ENCODE measurements at places on chromosomes 4 and X.

DNA sequence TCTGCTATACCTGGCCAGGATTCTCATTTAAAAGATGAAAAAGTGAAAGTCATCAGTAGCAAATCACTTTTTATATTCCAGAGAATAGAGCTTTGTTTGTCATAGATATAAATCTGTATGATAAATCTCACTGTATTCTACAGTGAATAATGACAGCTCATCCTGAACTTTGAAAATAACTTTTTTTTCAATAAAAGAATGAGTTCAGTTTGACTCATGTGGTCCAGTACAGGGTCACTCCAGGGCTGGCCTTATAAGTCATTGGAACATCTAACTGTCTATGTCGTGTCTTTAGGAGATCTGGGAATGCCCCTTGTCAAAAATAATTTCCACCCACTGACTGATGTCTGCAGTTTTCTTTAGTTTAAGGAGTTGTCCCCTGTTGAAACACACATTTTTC is 18.5 kb upstream of the CXCL8 start:
- DNase-seq, result no peak

GRCh38 chr4:112031712-112032328 is 113.4 kb upstream of the FAM241A start:
- peak; percentile 51 for DNase-seq

- DNase-seq, result peak; percentile 78
Measured at GRCh38 chr4:95181243-95181995, 367.4 kb downstream of the UNC5C start.

DNA sequence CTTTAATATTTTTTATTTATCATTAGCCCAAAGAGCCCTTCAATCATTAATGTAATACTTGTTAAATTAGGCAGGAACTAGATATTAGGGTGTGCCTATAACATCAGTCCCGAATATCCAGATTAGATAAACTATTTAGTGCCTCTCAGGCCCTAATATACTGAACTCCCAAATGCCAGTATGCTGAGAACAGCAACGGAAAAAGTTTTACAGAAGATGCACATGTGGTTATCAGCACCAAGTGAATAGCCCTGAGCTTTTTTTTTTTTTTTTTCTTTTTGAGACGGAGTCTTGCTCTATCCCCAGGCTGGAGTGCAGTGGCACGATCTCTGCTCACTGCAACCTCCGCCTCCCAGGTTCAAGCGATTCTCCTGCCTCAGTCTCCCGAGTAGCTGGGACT is 13.0 kb upstream of the ELF2 start:
- DNase-seq, result no peak

- no peak for DNase-seq
Measured at GRCh38 chr4:4416981-4417380, 30.1 kb downstream of the NSG1 start.

DNA sequence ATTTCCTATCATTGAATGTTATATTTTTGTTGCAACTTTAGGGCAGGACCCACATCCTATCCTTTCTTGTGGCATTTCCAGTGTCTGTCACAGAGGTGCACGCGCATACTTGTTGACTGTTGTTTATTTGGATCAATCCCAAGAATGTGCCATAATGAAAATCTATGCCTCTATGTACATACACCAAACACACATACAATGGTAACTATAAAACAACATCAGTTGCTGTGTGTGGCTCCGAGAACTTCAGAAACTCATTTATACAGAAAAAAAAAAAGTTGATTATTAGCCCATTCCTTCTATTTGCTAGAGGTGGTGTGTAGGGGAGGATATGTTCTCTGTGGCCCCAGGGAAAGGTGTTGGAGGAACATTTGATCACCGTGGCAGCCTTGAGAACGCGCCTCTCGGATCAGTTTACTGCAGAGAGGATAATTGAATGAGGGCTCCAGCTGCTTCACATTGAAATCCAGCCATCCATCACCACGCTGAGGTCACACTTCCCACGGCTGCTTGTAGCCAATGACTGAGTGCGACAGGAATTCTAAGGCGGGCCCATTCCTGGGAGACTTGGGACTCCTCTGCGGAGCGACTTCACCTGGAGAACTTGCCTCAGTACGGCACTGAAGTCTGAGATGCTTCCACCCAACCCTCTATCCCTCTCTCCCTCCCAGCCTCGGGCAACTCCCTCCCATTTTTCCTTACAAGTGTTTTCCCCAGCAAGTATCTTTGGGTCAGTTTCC is 19.5 kb downstream of the SMPX start:
- peak; percentile 44 for DNase-seq

GRCh38 chr4:25527034-25527433 is 128.6 kb upstream of the SLC34A2 start:
- DNase-seq, result no peak

DNA sequence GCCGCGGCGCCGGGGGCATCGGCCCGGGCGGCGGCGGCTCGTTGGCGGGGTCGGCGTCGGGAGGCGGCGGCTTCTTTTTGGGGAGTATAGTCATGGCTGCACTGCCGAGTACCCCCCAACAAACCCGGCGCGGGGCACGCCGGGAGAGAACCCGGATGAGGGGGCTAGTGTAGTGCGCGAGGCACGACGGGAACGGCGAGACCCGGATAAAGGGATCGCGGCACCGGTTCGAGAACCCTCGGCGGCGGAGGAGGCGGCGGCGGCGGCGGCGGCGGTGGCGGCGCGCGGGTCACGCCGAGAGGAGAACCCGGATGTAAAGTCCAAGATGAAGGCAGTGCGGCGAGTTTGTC is at the start of gene OTUD5:
Gene OTUD5, minus strand, starts transcription at position 131 of the 350 bp plus-strand sequence. Its CDS starts 37 bp downstream, at position 94.
- DNase-seq, result no peak

- no peak for DNase-seq
Measured at GRCh38 chr4:82436130-82436529, 5.7 kb downstream of the ENOPH1 start.

- no peak for DNase-seq
Measured at GRCh38 chr4:112284166-112284565, 1.5 kb downstream of the TIFA start.

GRCh38 chr4:169627307-169627706 is 6.9 kb downstream of the CLCN3 start:
- DNase-seq, result no peak

GRCh38 chr4:147567276-147567675 is 49.9 kb upstream of the TMEM184C start:
- no peak for DNase-seq

DNA sequence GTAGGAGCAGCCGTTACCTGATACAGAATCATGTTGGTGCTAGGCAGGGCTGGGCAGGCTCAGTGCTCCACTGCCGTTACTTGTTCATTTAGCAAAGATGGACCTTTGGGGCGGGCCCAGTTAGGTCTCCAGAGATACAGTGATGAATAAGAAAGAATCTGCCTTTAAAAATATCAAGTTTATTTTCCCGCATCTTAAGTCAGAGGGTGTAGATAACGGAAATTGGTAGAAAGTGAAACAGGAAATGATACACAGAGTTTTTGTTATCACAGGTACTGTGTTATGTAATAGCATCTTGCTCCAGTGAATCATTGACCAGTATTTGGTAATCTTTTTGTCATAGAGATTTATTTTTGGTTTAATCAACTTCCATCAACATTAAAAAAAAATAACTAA is 5.5 kb downstream of the TMEM131L start:
- no peak for DNase-seq

GRCh38 chr4:132026166-132026565 is 1122.9 kb upstream of the PCDH10 start:
- DNase-seq, result no peak

DNA sequence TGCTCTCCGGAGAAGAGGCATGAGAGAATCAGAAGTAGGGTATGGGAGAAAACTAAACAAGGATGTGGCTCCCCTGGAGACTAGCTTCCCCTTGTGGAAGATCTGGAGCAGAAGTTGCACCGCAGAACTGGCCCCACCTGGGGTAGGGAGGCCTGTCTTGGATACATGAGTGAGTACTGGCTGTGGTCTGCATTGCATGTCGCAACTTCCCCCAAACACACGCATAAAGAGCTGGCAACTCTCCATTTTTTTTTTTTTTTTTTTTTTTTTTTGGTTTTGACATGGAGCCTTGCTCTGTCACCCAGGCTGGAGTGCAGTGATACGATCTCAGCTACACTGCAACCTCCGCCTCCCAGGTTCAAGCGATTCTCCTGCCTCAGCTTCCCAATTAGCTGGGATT is 119.9 kb downstream of the EGF start:
- DNase-seq, result no peak

GRCh38 chrX:80223982-80224579 is 196.2 kb upstream of the TENT5D start:
- no peak for DNase-seq

GRCh38 chr4:147547314-147548056 is 66.6 kb downstream of the EDNRA start:
- no peak for DNase-seq

DNA sequence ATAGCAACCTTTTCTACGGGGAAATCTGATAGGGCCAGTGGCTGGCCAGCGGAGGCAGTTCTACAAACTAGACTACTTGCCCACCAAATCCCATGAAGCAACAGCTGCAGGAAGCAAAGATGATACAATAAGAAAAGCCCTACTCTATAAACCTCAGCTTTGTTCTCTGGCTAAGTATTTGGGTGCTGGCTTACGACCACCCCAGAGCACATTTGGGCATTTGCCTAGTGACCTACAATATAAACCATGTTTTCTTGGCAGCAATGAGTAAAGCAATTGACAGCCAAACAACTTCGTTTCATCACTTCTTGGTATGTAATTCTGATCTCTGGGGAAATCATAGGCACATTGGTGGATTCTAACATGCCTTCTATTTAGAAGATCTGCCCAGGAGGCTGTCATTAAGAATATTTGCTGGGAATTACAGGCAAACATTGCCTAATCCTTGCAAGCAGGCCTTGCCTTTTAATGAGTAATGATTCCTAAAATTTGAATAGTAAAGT is 7.5 kb upstream of the LHFPL1 start:
- DNase-seq, result no peak

- no peak for DNase-seq
Measured at GRCh38 chrX:572538-573124, 58.0 kb upstream of the SHOX start.

DNA sequence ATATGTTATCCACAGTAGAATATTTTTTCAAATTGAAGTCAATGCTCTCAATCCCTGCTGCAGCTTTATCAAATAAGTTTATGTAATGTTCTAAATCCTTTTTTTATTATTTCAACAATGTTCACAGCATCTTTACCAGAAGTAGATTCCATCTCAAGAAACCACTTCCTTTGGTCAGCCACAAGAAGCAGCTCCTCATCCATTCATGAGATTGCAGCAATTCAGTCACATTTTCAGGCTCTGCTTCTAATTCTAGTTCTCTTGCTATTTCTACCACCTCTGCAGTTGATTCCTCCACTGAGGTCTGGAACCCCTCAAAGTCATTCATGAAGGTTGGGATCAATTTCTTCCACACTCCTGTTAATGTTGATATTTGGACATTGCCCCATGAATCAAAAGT is 2301.3 kb upstream of the TENM3 start:
- DNase-seq, result no peak
